ENCODE measurements at places on chromosomes 11 and 22.

DNA sequence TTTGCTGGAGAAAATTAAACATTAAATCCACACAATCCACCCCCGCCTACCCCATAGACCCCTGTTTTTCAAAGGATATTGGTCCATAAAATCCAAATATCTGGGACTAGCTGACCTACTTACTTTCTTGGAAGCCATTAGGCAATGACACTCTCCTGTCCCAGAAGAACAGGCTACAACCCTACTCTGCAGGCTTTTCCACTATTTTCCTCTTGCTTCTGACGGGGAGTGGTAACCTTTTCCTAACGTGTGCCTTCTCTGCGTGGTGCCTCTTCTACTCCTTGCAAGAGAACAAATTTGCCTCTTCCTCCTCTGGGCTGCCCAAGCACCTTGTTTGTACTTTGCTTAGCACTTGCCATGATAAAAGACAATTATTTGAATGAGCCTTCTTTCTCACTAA lies 51.6 kb downstream of the UBASH3B start:
- no peak for DNase-seq

- DNase-seq = no peak
Measured at GRCh38 chr11:59698506-59698905, 15.1 kb downstream of the OR10V1 start.

DNA sequence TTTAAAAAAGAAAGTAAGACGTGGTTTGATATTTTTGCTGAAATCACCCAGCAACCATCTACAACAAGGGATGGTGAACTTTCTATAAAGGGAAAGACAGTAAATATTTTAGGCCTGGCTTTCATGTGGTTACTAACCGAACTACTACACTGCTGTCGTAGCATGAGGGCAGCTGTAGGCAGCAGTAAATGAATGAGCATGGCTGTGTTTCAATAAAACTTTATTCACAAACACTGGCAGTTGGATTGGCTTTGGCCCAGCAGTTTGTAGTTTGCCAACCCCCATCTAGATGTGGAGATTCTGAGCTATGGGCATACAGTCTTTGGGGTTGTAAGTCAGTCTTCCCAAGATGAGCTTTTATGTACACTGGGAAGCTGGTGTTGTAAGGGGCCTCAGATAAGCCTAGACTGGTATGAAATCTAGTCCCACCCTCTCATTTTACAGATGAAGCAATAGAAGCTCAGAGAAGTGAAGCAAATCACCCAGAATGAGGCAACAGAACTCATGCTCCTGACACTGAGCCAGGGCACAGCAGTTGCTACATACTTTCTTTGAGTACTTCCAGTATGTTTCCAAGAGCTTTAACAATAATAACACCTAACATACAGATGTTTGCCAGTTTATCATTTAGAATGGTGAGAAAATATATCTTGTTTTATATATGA lies 204.4 kb downstream of the ADAMTS15 start:
- no peak for DNase-seq

DNA sequence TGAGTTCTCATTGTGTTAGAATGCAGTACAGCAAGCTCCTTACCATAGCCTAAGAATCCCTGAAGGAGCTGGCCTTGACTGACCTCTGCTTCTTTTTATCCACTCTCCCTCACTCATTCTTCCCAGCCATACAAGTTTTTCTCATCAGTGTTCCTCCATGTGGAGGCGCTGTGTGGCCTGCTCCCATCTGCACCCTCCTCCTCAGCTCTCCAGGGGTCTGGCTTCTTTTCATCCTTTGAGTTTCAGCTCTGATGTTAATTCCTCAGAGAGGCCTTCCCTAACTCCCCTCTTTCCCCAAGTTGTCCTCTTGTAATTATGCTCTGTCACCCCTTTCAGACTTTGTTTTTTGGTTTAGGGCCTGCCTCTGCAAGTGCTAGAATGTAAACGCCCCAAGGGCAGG lies 144.8 kb downstream of the WNT7B start:
- no peak for DNase-seq

DNA sequence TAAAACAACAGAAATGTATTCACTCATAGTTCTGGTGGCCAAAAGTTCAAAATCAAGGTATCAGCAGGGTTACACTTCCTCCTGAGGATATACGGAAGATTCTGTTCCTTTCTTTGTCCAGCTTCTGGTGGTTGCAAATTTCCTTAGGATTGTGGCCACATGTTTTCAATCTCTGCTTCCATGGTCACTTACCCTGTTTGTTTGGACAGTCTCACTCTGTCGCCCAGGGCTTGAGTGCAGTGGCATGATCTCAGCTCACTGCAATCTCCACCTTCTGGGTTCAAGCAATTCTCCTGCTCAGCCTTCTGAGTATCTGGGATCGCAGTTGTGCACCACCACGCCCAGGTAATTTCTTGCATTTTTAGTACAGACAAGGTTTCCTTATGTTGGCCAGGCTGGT lies 534.3 kb downstream of the KCNA4 start:
- DNase-seq = no peak

DNA sequence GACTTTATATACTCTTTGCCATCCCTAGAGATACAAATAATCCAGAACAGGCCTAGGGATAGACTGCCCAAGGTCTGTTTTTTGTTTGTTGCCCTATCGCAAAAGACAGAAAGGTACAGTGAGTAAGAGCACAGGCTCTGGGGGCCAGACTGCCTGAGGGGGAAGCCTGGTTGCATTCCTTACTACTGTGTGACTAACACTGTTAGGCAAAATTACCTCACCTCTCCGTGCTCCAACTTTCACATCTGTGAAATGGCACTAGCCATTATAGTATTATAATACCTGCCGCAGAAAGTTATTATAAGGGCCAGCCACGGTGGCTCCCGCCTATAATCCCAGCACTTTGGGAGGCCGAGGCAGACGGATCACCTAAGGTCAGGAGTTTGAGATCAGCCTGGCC lies 14.5 kb downstream of the SLC35F2 start:
- no peak for DNase-seq

GRCh38 chr11:16191868-16192240 lies 164.5 kb downstream of the SOX6 start:
- no peak for DNase-seq

- no peak for DNase-seq
Measured at GRCh38 chr11:132123449-132123848, 753.0 kb downstream of the NTM start.

GRCh38 chr11:64553554-64554201 lies 37.3 kb upstream of the SLC22A12 start:
- DNase-seq = peak; percentile 58

DNA sequence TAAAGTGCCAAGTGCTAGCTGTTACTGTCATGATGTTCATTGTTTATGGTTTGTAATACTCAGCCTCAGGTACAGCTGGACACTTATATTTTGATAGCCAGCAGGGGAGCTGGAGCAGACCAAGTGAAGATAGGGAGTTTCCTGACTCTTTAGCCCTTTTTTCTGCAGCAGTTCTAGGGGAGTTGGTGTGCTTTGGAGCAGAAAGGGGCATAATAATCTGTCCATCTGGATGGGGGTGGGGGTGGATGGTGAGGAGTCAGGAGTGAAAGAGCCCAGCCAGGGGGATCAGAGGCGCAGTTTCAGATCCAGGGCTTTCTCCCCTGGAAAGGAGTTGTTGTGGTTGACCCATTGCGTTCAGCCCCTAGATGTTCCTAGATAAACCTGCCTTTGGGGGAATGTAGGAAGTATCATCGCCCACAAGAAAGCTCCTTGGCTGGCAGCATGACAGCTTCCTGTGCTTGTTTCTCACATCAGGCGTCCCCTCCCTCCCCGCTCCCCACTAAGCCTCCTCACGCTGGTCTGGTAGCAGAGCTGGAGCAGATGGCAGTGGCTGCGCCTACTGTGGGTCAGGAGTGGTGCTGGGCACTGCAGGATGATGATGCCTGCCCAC lies 41.9 kb downstream of the MED15 start:
- DNase-seq = peak; percentile 75

GRCh38 chr11:33387996-33388395 lies 130.8 kb downstream of the HIPK3 start:
- no peak for DNase-seq

- no peak for DNase-seq
Measured at GRCh38 chr11:5258543-5259262, 4.1 kb upstream of the HBG2 start.

GRCh38 chr11:101880222-101880621 lies 34.6 kb upstream of the CEP126 start:
- DNase-seq = no peak

DNA sequence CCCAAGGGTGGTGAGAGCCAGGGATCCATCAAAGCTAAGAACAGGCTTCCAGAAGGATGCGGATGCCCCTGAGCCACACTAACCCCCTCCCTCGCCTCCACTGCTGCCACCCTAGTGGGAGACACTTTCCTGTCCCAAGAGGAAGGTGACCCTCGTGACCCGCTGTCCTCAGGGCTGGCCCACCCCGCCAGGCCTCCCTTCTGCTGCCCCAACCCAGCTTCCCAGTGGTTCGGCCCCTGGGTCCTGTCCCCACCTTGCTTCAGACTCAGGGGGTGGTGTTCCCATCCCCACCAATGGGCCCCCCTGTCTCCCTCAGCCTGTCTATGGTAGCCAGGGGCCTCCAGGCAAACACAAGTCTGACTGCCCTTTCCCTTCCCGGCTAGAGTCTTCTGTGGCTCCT lies 6.5 kb upstream of the PICK1 start:
- DNase-seq = no peak

- DNase-seq = no peak
Measured at GRCh38 chr11:337711-338110, 17.1 kb upstream of the IFITM3 start.

DNA sequence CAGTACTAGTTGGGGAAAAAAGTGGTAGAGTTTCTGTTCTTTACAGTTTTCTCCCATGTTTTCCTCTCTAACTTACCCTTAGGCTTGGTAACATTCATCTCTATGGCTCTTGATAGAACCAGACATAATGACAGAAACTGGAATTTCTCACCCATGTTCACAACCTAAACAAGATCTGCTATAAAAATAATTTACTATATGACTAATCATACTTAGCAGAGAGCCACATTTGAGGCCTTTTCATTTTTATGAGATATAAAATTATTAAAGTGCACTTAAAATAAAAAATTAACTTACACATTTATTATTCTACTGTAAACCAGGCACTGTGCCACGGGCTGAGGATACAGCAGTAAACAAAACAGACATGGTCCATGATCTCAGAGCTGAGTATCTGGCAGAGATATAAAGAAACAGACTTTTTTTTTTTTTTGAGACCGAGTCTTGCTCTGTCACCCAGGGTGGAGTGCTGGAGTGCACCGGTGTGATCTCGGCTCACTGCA lies 98.1 kb downstream of the GAB2 start:
- DNase-seq = no peak

GRCh38 chr11:65113361-65113756 lies 1.7 kb downstream of the TM7SF2 start:
- no peak for DNase-seq

GRCh38 chr22:38766076-38766777 lies 10.4 kb upstream of the SUN2 start:
- DNase-seq = peak; percentile 72

GRCh38 chr11:19935507-19935906 lies 222.9 kb downstream of the NAV2 start:
- no peak for DNase-seq

DNA sequence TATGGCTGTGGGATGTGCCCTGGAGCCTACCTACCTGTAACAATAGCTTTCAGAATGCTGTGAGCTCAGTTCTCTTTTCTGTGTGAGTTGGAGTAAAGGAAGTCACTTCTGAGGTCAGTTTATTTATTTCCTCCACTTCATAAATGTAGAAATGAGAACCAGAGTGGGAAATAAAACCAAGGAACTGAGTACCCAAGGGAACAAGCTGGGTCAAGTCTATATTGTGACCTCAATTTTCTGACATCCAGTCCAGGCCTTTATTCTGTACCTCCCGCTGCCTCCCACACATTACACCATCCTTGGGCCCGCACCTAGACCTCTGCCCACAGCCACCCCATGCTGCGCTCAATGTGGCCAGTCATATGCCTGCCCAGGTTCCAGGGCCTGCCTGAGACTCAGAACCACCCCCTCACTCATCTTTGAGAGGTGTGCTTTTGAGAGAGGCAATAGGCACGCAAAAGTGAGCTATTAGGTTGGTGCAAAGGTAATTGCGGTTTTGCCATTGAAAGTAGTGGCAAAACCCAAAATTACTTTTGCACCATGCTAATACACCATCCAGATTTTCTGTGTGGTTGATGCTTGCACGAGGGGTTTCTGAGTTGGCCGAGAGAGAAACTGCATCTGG lies 9.8 kb downstream of the MS4A6E start:
- no peak for DNase-seq

Measured in D721Med (cell line).